ENCODE measurements at places on chromosomes 13 and 19. TPM values are rescaled to one million over a fixed set of nuclear protein-coding genes. Genes with fewer than 3 reads are reported as not detected.

Gene XPO4
- total RNA-seq: 19.7 TPM

Gene FCGBP
- total RNA-seq: 1.5 TPM

Gene GZMM
- total RNA-seq: 0.72 TPM

Gene ZNF888
- total RNA-seq: 10.7 TPM

Gene PRR19
- total RNA-seq: 1.8 TPM

DNA sequence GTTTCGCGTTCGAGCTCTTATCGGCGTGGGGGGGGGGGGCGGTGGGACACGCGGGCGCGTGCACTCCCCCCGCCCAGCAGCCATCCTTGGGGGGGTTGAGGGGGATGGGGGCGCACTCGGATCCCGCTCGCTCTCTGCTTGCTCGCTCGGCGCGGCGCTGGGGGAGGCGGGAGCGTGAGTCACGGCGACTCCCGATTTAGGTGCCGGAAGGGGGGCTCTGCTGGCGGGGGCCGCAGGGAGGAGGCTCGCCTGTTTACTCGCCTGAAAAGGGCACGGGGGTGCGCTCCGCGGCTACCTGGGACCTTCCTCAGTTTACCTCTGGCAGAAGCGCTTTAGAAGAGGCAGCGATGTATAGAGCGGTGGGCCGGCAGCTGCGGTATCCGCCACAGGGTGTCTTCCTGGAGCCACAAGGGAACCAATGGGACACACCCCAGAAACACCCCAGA lies 1.1 kb upstream of the PDE4A start:
- peak; percentile 73 for DNase-seq
- H3K4me1 ChIP-seq: peaks cover 75% of the 10 kb centered on the region
- no peaks in the 10 kb centered on the region for H3K27me3 ChIP-seq
- H3K27ac ChIP-seq: peak overlapping the region; percentile 95
- no peaks in the 10 kb centered on the region for H3K36me3 ChIP-seq
- peak overlapping the region; percentile 75 for H3K4me3 ChIP-seq

GRCh38 chr19:50321831-50322230 lies 7.3 kb downstream of the KCNC3 start:
- no peak overlapping the region for H3K4me3 ChIP-seq
- H3K27me3 ChIP-seq: no peaks in the 10 kb centered on the region
- DNase-seq: no peak
- peaks cover 24% of the 10 kb centered on the region for H3K36me3 ChIP-seq
- H3K4me1 ChIP-seq: peaks cover 30% of the 10 kb centered on the region

GRCh38 chr13:23918208-23918607 lies 20.9 kb upstream of the C1QTNF9B start:
- H3K4me1 ChIP-seq: no peaks in the 10 kb centered on the region

DNA sequence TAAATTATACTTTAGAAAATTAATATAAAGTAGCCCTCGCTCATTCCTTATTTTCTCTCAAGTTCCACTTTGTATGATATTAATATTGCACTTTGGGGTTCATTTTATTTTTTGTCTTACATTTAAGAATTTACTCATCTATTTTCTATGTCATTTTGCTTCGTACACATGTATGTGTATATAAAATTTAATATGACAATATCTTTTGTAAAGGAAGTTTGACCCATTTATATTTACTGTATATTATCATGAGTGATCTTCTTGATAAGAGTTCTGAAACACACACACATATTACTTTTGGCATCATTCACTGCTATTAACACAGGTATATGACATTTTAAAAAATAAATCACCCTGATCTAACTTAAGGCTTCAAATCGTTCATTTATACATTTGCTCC lies 83.1 kb downstream of the IRS2 start:
- H3K27me3 ChIP-seq: no peaks in the 10 kb centered on the region
- H3K4me3 ChIP-seq: no peak overlapping the region
- H3K27ac ChIP-seq: no peak overlapping the region
- peaks cover 7% of the 10 kb centered on the region for H3K4me1 ChIP-seq

- DNase-seq: peak; percentile 99
- H3K4me1 ChIP-seq: peaks cover 13% of the 10 kb centered on the region
- H3K27me3 ChIP-seq: no peaks in the 10 kb centered on the region
- peak within 1 kb of the TSS; percentile 100 for H3K4me3 ChIP-seq
- H3K36me3 ChIP-seq: peaks cover 42% of the 10 kb centered on the region
- H3K27ac ChIP-seq: peak within 1 kb of the TSS; percentile 88
Measured at GRCh38 chr19:58543826-58544590, at the start of gene TRIM28. Gene TRIM28, plus strand, starts transcription at chr19:58544064. Its CDS starts 694 bp downstream, at chr19:58544758.

All from K562 (cell line).